Osteocyte (in vitro differentiated cells): ENCODE measurements at places on chromosomes 11 and 22. TPM values are rescaled to one million over a fixed set of nuclear protein-coding genes. Genes with fewer than 3 reads are reported as not detected.

MS4A6A gene
- not detected in 2 replicates for total RNA-seq

DNA sequence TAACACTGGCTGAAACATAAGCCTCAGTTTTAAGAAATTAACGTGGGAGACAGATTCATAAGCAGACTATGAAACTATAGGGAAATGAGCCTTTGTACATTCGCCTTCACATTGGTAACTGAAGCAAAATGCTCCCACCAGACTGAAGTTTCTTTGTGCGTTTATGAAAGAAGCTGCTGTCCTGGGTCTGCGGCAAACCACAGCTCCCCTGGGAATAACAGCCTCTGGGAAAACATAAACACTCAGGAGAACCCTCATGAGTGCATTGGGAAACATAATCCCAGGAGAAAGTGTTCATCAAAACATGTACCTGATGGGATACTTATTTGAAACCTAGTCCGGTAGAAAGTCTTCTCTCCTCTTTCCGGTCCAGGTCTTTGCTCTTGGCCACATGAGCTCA lies 193.1 kb upstream of the LARGE1 start:
- no peak for DNase-seq

GRCh38 chr22:40332319-40332781 lies 13.9 kb upstream of the ADSL start:
- no peak for DNase-seq

MMP1 gene
- not detected in 2 replicates for total RNA-seq

GRCh38 chr22:17888855-17889254 lies 114.6 kb upstream of the BID start:
- no peak for DNase-seq

FXYD2 gene
- 0.91 TPM in 1 of 2 replicates, not detected in the other for total RNA-seq

DNA sequence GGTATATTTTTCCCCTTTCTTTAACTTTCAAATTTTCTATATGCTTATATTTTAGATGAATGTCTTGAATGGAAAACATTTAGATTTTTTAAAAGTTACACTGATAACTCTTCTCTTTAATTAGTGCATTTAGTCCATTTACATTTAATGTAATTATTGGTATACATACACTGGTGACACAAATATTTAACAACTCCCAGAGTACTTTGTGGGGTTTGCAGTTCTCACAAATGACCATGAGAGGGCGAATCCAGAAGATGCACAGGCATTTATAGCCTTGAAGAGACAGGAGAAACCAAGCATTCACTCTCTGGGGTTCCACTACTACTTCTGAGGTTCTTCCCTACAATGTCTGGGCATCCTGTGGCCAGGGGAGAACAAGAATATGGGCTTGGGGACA lies 125.1 kb downstream of the TIMP3 start:
- DNase-seq, result no peak

DNA sequence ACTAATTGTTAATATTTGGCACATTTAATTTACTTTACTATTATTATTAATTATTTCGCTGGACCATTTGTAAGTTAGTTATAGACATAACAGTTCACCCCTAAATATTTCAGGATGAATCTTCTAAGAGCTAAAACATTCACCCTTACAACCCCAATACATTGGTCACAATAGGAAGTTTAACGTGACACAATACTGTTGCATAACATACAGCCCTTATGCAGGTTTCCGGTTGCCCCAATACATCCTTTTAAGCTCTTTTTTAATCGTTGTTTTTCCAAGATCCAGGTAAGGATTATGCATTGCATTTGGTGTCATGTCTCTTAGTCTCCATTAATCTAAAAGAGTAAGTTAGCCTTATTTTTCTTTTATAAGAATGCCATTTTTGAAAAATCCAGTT lies 71.2 kb downstream of the HSD17B12 start:
- DNase-seq, result no peak

GRCh38 chr22:35883031-35883620 lies 145.5 kb downstream of the RBFOX2 start:
- DNase-seq, result no peak

RBMXL2 gene
- total RNA-seq, result not detected in 2 replicates

DNA sequence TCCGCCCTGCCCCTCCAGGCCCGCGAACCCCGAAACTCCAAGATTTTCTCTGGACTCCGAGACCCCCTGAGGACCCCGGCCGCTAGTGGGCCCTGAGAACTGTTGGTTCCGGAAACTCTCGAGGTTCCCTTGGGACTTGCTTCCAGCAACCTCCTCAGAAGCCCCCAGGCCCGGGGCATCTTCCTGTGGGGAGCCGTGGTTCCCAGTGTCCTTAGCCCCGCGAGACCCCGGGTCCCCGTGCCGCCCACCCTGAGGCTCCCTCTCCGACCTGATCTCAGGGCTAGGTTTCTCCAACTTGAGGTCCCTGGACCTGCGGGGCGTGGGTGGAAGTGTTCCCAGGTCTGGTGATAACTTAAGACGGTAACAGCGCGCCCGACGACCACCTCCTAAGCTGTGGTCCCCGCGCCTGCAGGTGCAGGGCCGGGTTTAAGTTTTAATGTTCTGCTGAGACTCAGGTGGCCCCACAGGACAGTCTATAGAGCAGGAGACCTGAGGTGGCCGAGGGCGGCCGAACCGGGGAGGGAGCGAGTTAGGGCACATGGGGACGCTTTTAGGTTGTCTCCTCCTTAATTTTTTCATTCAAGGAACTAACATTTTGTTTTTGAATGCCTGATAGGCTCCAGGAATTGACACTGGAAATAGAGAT lies 720 bp downstream of the FAM118A start:
- DNase-seq, result no peak

GRCh38 chr11:73324116-73324515 lies 16.0 kb downstream of the ARHGEF17 start:
- DNase-seq, result no peak
